ENCODE measurements at places on chromosomes 12 and 14.

GRCh38 chr14:32627545-32628298 is 298.6 kb downstream of the AKAP6 start:
- no peaks in the 10 kb centered on the region for H3K27me3 ChIP-seq
- H3K4me1 ChIP-seq = no peaks in the 10 kb centered on the region
- no peak overlapping the region for H3K4me3 ChIP-seq
- H3K27ac ChIP-seq = no peak overlapping the region

- H3K27ac ChIP-seq = no peak within 1 kb of the TSS
- H3K36me3 ChIP-seq = no peaks in the 10 kb centered on the region
- H3K27me3 ChIP-seq = no peaks in the 10 kb centered on the region
- no peak within 1 kb of the TSS for H3K4me3 ChIP-seq
- H3K4me1 ChIP-seq = peaks cover 11% of the 10 kb centered on the region
- no peak for DNase-seq
Measured at GRCh38 chr12:55842681-55843429, at the start of gene MMP19. Gene MMP19, minus strand, starts transcription at chr12:55842936. Its CDS starts 106 bp downstream, at chr12:55842830.

DNA sequence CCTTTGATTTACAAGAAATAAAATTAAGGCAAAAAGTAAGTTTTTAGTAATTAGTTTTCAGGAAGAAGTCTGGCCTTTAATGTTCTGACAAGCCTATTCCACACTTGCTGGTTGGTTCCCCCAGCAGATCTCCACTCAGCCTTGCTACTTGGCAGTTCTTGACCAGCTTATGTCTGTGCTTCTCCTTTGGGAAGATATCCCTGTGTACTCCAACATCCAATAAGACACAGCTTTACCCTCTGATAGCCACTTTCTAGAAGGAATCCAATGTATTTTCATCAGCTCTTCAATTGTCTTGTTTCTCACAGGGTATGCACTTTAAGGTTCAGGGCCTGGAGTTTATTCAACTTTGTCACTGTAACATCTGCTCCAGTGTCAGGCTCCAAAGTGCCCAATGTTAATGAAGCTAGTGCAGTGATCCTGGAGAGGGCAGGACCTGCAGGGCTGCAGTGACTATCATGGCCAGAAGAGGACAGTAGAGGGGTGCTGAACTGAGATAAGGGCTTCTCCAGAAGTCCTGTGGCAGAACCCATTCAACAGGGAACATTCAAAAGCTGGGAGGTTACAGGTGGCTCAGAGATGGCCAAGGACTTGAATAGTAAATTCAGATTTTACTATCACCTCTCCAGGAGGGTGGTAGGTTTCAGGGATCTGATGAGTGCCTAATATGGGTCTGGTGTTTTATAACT is 22.9 kb downstream of the JKAMP start:
- H3K4me3 ChIP-seq = no peak overlapping the region
- peak; percentile 47 for DNase-seq
- peaks cover 6% of the 10 kb centered on the region for H3K27me3 ChIP-seq
- peaks cover 13% of the 10 kb centered on the region for H3K4me1 ChIP-seq
- H3K27ac ChIP-seq = no peak overlapping the region

DNA sequence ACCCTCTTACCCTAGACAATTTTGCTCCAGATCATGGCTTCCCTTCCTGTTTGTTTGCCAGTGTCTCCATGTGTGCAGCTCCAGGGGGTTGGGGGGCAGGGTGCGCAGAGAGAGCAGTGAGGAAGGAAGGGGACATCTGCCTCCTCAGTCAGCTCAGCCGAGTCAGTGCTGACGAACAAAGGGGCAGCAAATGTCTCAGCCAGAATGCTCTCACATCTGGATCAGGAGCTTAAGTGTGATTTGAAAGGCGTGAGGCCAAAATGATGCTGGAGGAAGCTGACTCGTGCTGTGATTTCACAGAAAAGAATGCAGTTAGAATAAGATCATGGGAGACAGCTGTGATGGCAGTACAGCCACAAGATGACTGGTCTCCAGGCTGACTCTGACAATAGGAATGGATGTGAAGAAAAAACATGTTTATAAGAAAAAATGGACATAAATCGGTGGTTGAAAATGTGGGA is 27.1 kb upstream of the CDK17 start:
- H3K27me3 ChIP-seq = no peaks in the 10 kb centered on the region
- H3K4me1 ChIP-seq = peaks cover 57% of the 10 kb centered on the region
- H3K36me3 ChIP-seq = no peaks in the 10 kb centered on the region

DNA sequence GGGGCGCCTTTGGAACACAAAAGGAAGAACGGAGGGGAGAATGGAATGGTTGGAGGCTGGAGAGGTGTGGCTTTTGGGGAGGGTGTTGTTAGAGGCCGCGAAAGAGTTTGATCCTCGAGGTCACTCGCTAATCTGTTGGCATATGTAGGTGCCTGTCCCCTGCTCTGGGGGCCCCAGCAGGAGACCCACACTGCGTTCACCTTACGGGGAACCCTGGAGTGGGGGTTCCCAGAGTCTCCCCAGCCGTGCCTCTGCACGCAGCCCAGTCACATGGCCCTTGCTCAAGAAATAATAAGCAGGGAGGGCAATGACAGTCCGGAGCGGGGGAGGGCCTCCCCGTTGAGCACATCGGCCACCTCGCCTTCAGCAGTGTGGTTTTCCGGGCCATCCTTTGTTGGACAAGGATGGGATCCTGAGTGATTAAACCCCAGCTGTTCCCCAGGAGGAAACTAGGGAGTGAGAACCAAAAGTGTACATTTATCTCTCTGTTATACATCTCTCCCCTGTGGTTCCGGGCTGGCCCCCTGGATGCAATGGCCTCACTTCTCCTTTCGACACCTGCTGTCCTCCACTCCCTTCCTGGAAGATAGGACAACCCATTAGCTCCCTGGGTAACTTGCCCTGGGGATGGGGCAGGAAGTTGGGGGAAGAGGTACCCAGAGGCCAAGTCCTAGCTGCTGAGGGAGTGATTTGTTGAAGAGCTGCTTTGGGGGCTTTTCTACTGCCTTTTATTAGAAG is 1.3 kb downstream of the PLEKHG3 start:
- peaks cover 40% of the 10 kb centered on the region for H3K27me3 ChIP-seq
- no peak for DNase-seq
- no peaks in the 10 kb centered on the region for H3K36me3 ChIP-seq
- H3K4me3 ChIP-seq = peak overlapping the region; percentile 73
- H3K27ac ChIP-seq = peak overlapping the region; percentile 26

GRCh38 chr12:47590771-47591360 is 115.0 kb downstream of the RPAP3 start:
- H3K4me1 ChIP-seq = peaks cover 1% of the 10 kb centered on the region
- no peak for DNase-seq
- H3K27me3 ChIP-seq = no peaks in the 10 kb centered on the region
- H3K27ac ChIP-seq = no peak overlapping the region

DNA sequence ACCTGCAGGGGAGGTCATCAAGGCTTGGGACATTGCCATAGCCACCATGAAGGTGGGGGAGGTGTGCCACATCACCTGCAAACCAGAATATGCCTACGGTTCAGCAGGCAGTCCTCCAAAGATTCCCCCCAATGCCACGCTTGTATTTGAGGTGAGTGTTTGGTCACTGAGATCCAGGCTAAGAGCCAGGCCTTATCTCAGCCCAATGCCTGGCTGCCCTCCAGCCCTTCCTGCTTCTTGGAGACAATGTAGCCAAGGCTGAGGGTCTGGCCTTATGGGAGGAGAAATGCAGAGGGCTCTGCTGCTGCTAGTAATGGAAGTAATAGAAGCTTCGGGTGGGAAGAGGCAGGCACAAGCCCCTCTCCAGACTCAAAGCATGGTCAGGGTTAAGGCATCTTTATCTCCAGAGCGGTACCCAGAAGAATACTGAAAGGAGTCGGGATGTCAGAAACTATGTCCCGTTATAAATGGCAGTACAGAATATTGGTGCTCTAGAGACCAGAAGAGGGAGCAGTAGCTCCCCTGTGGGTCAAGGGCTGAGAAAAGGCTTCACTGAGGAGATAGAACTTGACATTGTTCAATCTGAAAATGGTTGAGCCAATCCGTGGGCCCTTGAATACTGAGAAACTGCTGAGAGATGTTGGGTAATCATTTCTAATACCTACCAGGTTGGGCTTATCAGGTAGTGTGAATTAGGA is 3.1 kb downstream of the FKBP4 start:
- H3K4me1 ChIP-seq = peaks cover 32% of the 10 kb centered on the region
- H3K27ac ChIP-seq = peak overlapping the region; percentile 88
- no peaks in the 10 kb centered on the region for H3K27me3 ChIP-seq
- no peak for DNase-seq
- H3K36me3 ChIP-seq = peaks cover 71% of the 10 kb centered on the region

GRCh38 chr12:23813206-23813605 is 136.3 kb downstream of the SOX5 start:
- H3K4me3 ChIP-seq = no peak overlapping the region
- H3K27ac ChIP-seq = no peak overlapping the region
- H3K27me3 ChIP-seq = no peaks in the 10 kb centered on the region
- no peaks in the 10 kb centered on the region for H3K36me3 ChIP-seq
- H3K4me1 ChIP-seq = no peaks in the 10 kb centered on the region
- no peak for DNase-seq

DNA sequence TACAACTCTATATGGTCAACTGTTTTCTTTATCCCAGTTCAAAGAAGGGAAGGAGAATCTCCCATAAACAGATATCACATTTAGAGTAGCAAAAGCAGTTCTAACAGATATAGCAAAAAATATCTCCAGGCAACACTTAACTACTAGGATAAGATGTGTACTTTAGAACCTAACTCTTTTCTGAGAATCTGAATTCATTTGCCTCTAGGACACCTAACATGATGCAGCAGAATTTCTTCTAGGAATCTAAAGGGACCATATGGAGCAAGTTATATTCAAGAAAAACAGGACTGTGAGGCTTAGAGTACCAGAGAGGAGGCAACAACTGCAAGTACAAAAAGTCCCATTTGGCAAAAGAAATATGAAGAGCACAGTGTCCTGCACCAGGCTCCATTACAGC is 24.4 kb upstream of the CAPRIN2 start:
- no peaks in the 10 kb centered on the region for H3K4me1 ChIP-seq
- no peak for DNase-seq
- peaks cover 15% of the 10 kb centered on the region for H3K27me3 ChIP-seq
- no peaks in the 10 kb centered on the region for H3K36me3 ChIP-seq
- H3K4me3 ChIP-seq = no peak overlapping the region

DNA sequence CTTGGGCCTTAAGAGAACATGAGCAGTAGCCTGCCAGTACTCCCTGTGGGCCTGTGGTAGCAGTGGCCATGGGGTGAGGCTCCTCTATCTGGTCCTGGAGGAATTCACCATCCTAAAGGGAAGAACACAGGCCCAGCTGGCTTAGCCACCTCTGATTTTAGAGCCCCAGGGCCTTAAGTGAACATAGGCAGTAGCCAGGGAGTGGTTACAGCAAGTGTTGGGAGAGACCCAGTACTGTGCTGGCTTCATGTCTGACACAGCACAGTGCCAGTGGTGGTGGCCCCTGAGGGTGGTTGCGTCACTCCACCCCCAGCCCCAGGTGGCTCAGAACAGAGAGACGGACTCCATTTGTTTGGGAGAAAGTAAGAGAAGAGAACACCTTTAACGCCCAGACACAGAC is 105.1 kb downstream of the TXNDC16 start:
- H3K4me3 ChIP-seq = no peak overlapping the region
- no peak overlapping the region for H3K27ac ChIP-seq
- peaks cover 59% of the 10 kb centered on the region for H3K36me3 ChIP-seq
- no peaks in the 10 kb centered on the region for H3K27me3 ChIP-seq
- no peak for DNase-seq
- H3K4me1 ChIP-seq = no peaks in the 10 kb centered on the region

- H3K27ac ChIP-seq = no peak overlapping the region
- H3K27me3 ChIP-seq = no peaks in the 10 kb centered on the region
- no peak for DNase-seq
- no peaks in the 10 kb centered on the region for H3K4me1 ChIP-seq
- H3K36me3 ChIP-seq = peaks cover 50% of the 10 kb centered on the region
- H3K4me3 ChIP-seq = no peak overlapping the region
Measured at GRCh38 chr14:75738192-75738591, 77.1 kb downstream of the TTLL5 start.

DNA sequence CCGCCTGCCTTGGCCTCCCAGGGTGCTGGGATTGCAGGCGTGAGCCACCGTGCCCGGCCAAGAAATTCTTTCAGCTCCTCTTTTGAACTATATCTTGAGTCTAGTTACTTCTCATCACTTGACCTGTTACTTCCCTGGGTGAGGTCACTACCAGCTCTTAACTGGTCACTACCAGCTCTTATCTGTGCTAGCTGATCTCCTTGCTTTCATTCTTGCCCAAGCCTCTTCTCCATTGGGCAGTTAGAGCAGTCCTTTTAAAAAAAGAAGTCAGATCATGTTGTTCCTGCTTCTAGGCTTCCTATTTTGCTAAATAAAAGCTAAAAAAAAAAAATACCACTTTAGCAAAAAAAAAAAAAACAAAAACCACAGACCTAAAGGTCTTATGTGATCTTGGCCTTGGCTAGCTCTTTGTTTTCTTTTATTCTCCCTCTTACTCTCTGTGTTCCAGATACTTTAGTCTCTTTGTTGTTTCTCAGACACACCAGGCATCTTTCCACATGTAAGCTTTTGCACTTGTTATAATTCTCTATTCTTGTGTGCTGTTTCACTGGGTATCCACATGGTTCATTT is 63.5 kb downstream of the RAD51B start:
- no peak overlapping the region for H3K27ac ChIP-seq
- peaks cover 21% of the 10 kb centered on the region for H3K4me1 ChIP-seq
- H3K4me3 ChIP-seq = no peak overlapping the region
- no peak for DNase-seq
- H3K36me3 ChIP-seq = peaks cover 4% of the 10 kb centered on the region
- no peaks in the 10 kb centered on the region for H3K27me3 ChIP-seq

DNA sequence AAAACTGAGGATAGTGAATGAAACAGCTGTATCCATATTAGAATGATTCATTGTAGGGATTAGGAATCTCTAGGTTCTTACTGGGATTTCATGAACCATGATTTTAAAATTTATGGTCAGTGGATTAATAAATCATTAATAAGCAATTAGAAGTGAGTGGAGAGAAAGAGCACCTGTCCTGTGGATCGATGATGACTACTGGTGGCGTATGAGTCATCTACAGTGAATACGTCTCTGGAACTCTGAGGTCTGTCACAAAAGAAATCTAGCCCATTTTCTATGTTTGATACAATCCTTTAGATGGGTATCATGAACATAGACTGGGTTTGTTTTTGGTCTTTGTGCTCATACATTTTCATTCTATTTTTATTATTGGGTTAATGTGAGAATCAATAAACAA is 77.3 kb upstream of the RTL1 start:
- H3K36me3 ChIP-seq = no peaks in the 10 kb centered on the region
- DNase-seq = no peak

- H3K36me3 ChIP-seq = no peaks in the 10 kb centered on the region
- DNase-seq = no peak
- H3K4me1 ChIP-seq = peaks cover 9% of the 10 kb centered on the region
- H3K27ac ChIP-seq = no peak overlapping the region
Measured at GRCh38 chr12:6280053-6280469, 30.4 kb upstream of the PLEKHG6 start.

- no peak overlapping the region for H3K27ac ChIP-seq
- no peaks in the 10 kb centered on the region for H3K27me3 ChIP-seq
- DNase-seq = no peak
- H3K4me3 ChIP-seq = no peak overlapping the region
- H3K36me3 ChIP-seq = no peaks in the 10 kb centered on the region
- H3K4me1 ChIP-seq = peaks cover 26% of the 10 kb centered on the region
Measured at GRCh38 chr12:104213952-104214351, 1.6 kb upstream of the TXNRD1 start.

GRCh38 chr14:31419967-31420318 is 407 bp downstream of the HEATR5A start:
- no peak for DNase-seq
- H3K4me1 ChIP-seq = peaks cover 26% of the 10 kb centered on the region
- H3K36me3 ChIP-seq = peaks cover 2% of the 10 kb centered on the region
- peak overlapping the region; percentile 92 for H3K4me3 ChIP-seq
- peak overlapping the region; percentile 96 for H3K27ac ChIP-seq

Data from activated T-cell treated with anti-CD3 and anti-CD28 coated beads, Interleukin-2, amount 50 U/mL, for 24 hours (primary cell).